Hematopoietic multipotent progenitor cell (in vitro differentiated cells): ENCODE measurements at places on chromosomes 3 and 15. TPM values are rescaled to one million over a fixed set of nuclear protein-coding genes. Genes with fewer than 3 reads are reported as not detected.

Gene ARHGEF26
- total RNA-seq = 1.1 TPM

GRCh38 chr3:102529452-102529851 lies 94.6 kb downstream of the ZPLD1 start:
- DNase-seq = no peak

DNA sequence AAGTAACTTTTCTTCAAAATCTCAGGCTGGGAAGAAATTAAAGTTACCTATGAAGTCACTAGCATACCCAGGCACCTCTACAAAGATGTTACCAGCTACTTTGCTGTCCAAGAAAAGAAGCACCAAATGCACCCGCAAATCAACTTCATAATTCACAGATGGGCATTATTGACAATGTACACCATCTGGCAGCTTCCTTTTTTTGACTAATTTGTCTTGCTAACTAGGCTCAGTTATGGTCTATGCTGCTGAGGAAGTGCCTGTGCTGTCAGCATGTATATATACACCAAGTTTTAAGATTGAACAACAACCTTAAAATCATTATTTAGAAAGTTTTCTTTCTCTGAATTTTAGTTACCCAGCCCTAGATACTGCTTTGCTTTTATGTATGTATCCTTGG lies 93.8 kb downstream of the NSUN3 start:
- no peak for DNase-seq

GRCh38 chr3:53232641-53233377 lies 23.0 kb downstream of the TKT start:
- no peak for DNase-seq

DNA sequence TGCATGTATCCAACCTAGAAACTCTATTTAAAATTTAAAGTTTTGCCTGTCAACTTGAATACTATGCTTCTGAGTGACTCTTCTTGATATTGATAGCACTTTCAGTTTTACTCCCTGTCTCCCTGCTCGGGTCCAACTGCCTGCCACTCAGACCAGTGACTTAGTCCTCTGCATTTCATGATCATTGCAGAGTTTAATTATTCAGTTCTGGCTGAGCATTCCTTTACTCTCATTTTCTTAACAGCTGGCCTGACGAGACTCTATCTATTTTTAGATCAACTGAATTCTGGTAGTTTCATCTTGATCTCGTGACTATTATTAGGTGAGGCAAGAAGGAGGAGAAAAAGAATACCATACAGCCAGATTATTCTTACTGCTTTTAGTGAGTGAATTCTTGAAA lies 617.4 kb downstream of the SI start:
- no peak for DNase-seq

DNA sequence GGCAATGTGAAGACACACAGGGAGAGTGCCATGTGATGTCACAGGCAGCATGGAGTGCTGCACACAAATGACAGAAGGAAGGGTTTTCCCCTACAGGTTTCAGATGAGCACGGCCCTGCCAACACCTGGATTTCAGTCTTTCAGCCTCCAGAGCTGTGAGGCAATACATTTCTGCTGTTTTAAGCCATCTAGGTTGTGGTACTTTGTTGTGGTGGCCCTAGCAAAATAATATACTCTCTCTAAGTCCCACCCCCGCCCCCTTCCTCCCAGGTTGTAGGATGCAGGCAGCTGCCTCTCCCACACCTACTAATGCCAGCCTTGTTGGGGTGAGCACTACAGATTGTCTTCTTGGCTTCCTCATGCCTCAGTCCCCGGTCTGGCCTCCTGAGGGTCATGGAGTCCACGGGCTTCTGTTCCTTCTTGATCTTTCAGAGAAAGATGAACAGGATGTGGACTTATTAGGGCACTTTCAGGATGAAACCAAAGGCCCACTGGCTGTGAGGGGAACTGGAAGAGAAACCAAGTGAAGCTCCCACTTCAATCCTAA lies 180.0 kb downstream of the CD47 start:
- DNase-seq = no peak

- DNase-seq = no peak
Measured at GRCh38 chr3:187765342-187765741, 20.1 kb upstream of the BCL6 start.

DNA sequence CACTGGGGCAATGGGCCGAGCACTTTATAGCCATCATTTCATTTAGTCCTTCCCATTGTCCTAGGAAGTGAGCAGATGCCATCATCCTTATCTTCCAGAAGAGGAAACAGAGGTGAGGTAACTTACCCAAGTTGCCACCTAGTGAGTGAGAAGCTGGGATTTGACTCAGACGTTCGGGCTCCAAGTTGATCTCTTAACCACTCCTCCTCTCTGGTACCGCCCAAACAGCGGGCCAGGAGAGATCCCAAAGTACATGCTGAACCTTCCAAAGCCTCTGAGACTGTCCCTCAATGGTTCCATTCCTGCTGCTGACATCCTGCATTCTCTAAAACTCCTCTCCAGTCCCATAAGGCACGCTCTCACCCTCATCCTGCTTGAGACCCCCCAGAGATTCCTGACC lies 56.2 kb downstream of the EXOG start:
- DNase-seq = no peak

DNA sequence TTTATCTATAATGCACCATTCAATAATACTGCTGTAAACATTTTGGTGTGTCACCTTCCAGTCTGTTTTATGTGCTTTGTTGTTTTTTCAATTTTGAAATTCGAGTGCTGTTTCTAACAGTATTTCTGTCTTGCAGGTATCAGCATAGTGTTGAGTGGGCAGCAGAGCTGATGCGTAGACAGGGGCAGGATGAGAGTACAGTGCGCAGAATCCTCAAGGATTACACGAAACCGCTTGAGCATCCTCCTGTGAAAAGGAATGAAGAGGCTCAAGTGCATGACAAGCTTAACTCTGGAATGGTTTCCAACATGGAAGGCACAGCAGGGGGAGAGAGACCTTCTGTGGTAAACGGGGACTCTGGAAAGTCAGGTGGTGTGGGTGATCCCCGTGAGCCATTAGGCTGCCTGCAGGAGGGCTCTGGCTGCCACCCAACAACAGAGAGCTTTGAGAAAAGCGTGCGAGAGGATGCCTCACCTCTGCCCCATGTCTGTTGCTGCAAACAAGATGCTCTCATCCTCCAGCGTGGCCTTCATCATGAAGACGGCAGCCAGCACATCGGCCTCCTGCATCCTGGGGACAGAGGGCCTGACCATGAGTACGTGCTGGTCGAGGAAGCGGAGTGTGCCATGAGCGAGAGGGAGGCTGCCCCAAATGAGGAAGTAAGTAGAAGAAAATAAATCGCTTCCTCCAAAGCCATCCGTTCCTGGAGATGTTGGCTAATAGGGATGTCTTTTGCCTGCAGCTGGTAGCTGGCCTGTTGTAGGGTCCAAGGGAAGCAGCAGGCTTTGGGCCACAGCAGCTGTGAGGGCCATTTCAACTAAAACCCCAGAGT lies 19.1 kb downstream of the TSEN2 start:
- no peak for DNase-seq
